ENCODE measurements at places on chromosomes 2 and 18. TPM values are rescaled to one million over a fixed set of nuclear protein-coding genes. Genes with fewer than 3 reads are reported as not detected.

DNA sequence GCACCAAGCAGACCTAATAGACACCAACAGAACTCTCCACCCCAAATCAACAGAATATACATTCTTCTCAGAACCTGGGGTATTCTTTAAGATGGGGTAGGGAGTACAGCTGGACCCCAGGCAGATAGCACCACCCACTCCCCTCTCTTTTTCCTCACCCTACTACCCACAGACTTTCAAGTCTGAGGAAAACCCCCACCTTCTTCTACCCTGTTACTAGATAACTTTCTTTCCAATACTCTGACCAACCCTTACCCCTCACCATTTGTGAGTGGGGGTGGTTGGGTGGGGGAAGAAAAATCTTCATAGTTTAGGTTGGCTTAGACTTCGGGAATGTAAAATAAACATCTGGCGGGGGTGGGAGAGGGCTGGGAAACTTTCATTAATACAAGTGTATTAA is 20.3 kb upstream of the ZBTB14 start:
- no peak overlapping the region for H3K27ac ChIP-seq
- H3K36me3 ChIP-seq: no peaks in the 10 kb centered on the region
- no peaks in the 10 kb centered on the region for H3K27me3 ChIP-seq
- DNase-seq: no peak
- no peaks in the 10 kb centered on the region for H3K4me1 ChIP-seq
- no peak overlapping the region for H3K4me3 ChIP-seq

GRCh38 chr18:58860747-58861231 is 3.9 kb upstream of the ZNF532 start:
- no peak overlapping the region for H3K4me3 ChIP-seq
- H3K27me3 ChIP-seq: no peaks in the 10 kb centered on the region
- DNase-seq: no peak
- H3K36me3 ChIP-seq: no peaks in the 10 kb centered on the region
- H3K4me1 ChIP-seq: no peaks in the 10 kb centered on the region

- H3K4me3 ChIP-seq: no peak overlapping the region
- DNase-seq: no peak
- no peaks in the 10 kb centered on the region for H3K4me1 ChIP-seq
- H3K36me3 ChIP-seq: no peaks in the 10 kb centered on the region
- no peaks in the 10 kb centered on the region for H3K27me3 ChIP-seq
Measured at GRCh38 chr18:39184176-39184575, 1618.6 kb upstream of the CELF4 start.

The KCTD1 gene
- 13.3 TPM for total RNA-seq

The CNTNAP5 gene
- 0.35 TPM for total RNA-seq
